ENCODE measurements at places on chromosomes 4 and X.

DNA sequence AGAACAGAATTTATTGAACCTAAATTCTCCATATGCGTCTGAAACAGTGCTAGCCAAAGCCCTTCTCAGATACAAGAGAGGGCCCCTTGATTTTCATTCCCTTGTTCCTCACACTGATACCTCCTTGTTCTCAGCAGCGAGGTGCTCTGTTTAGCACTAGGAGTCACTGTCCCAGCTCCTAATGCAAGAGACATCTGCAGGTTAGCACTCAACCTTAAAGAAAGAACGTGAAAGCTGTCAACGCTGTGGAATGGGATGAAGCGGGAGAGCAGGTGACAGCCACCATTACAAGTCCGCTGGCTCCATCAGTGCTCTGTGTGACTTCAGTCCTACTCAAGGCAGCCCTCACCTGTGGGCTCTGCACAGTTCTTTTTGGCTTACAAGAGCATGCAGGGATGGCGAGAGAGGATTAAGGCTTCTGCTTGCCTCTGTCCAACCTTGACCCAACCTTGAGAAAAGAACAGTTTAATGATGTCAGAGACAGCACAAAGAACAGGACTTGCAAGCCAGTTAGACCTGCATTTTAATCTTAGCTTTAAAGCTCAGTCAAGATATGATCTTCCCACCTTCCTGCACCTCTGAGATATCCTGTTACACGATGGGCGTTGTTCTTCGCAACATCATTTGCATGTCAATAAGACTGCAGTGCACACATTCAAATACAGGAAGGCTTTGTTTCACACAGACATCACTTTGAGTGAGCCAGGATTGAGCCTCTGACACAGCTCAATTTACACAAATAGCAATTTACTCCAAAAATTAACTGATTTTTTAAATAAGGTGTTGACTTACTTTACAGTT lies 95.1 kb downstream of the ARSF start:
- no peak for DNase-seq

DNA sequence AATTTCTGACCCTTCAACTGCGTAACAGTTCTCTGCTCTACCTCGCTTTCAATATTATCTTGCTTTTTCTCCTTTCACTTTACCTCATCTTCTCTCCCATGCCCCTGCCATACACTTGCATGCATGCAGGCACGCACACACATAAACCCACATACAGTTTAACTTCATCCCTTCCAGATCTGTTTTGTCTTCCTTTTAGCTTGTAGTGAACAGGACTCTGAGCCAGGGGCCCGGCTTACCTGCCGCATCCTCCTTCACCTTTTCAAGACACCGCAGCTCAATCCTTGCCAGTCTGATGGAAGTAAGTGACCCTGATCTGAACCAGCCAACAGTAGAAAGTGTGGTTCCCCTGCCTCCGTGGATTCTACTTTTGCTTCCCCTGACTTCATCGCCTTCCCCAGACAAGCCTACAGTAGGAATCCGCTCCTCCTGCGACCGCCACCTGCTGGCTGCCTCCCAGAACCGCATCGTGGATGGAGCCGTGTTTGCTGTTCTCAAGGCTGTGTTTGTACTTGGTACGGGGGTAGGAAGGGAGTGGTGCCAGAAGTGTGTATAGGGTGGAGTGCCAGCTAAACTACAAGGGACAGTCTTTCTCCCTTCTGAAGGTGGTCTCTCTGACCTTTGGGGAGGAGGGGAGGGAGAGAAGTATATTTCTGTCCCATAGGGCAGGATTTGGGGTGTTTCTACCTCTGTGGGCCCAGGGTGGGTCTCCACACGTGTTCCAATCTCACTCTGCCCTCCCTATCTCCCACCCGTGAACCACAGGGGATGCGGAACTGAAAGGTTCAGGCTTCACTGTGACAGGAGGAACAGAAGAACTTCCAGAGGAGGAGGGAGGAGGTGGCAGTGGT lies 10.7 kb downstream of the MED12 start:
- DNase-seq = peak; percentile 45

- DNase-seq = peak; percentile 29
Measured at GRCh38 chrX:23694606-23695005, 27.3 kb downstream of the PRDX4 start.

- no peak for DNase-seq
Measured at GRCh38 chr4:176464748-176465147, 145.0 kb downstream of the SPCS3 start.

DNA sequence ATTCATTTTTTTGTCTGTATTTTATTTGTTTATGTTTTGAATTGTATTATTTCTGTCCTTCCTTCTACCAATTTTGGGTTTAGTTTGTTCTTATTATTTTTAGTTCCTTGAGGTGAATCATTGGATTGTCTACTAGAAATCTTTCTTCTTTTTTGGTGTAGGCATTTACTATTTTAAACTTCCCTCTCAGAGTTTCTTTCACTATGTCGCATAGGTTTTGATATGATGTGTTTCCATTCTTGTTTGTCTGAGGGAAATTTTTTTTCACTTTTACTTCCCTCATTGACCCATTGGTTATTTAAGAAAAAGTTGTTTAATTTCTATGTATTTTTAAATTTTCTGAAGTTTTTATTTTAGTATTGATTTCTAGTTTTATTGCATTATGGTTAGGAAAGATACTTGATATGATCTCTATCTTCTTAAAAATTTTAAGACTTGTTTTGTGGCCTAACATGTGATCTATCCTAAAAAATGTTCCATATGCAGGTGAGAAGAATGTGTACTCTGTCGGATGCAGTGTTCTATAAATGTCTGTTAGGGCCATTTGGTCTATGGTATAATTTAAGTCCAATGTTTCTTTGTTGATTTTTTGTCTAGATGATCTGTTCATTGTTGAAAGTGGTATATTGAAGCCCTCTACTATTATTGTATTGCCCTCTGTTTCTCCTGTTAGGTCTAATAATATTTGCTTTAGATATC lies 68.8 kb downstream of the IL15 start:
- no peak for DNase-seq

GRCh38 chrX:30822068-30822681 lies 66.9 kb downstream of the TAB3 start:
- DNase-seq = no peak

- DNase-seq = no peak
Measured at GRCh38 chr4:156495836-156496235, 475.8 kb downstream of the PDGFC start.

GRCh38 chr4:154961263-154961662 lies 180.2 kb downstream of the RBM46 start:
- DNase-seq = no peak

DNA sequence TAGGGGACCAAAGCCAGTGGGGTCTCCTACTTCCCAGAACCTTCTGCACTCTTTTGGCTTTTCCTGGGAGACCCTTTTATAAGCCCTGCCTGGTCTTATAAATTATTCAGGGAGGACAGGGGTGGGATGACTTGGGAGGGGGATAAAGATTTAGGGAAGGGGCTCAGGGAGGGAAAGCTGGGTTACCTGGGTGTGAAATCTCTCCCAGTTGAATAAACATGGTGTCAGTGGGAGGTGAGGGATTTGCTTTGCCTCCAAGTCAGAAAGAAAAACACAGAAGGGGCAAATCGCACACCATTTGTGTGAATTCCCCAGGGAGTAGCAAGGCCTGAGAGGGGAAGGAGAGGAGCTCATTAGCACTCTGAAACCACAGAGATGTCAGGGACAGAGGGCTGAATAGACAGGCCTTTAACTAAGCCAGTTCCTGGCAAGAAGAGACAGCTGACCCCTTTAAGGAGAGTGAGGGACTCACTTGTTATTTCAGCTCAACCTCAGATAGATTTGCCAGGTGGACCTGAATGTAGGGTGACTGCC lies at the start of gene RIPPLY1:
Gene RIPPLY1 (minus strand): TSS at position 51 of the 534 bp plus-strand sequence. CDS start 54 bp downstream, outside the sequence.
- no peak for DNase-seq

- no peak for DNase-seq
Measured at GRCh38 chrX:140521393-140521792, 16.5 kb upstream of the SOX3 start.

DNA sequence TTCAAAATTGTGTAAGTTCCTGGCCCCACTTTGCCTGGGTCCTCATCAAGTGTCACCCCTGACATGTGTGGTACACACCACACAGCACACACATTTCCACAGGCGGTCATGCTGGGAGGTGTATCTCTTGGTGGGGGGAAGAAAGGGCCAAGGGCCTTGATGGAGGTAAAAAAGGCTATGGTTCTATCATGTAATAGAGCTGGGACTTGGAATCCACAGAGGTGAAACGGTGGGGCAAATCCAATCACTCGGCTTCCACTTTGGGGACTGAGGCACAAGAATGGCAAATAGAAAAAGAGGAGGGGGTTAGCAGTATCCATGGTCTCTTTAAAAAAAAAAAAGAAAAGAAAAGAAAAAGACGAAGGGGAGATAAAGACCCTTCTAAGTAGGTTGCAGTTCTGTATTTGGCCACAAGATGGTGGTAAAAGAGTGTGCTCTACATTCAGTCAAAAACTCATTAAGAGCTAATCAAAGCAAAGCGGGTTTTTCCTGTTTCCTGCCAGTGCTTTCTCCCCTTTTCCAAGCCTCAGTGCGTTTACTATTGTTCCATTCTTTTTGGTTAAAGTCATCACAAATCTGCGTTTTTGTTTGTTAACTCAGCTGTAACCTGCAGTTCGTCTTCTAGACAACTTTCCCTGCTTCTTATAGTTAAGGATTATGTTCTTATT lies 37.0 kb upstream of the ATP6AP2 start:
- DNase-seq = peak; percentile 66

Measured in SK-N-DZ (cell line).